Activated CD4-positive, alpha-beta T cell treated with anti-CD3 and anti-CD28 coated beads, Interleukin-10, Interleukin-2, amounts not matched to agents 100 ng/mL and 50 ng/mL, durations not matched to agents 16 hours and 8 hours (primary cell): ENCODE measurements at places on chromosomes 5 and 9.
A peak's percentile ranks its signal among the peaks of the same experiment; 100 is the strongest.

DNA sequence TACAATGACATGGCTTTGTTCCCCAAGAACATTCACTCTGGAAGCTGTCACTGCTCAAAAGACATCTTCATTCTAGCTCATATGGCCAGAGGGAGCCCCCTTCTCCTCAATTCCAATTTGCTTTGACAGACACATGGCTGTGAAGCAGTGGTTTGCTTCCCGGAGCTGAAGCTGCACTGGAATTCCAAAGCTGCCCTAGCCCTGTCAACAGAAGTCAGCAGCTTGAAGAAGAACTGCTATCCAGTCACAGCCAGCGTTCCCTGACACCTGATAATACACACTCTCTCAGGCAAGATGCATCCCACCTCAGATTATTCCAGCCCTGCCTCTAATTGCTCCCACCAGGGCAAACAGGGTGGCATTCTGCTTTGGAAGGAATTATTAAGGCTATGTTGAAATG lies 93.7 kb downstream of the SEMA5A start:
- DNase-seq = no peak

- DNase-seq = no peak
Measured at GRCh38 chr5:77168161-77168878, 42.2 kb upstream of the PDE8B start.

- DNase-seq = peak; percentile 36
Measured at GRCh38 chr5:31232273-31232888, 38.9 kb downstream of the CDH6 start.

DNA sequence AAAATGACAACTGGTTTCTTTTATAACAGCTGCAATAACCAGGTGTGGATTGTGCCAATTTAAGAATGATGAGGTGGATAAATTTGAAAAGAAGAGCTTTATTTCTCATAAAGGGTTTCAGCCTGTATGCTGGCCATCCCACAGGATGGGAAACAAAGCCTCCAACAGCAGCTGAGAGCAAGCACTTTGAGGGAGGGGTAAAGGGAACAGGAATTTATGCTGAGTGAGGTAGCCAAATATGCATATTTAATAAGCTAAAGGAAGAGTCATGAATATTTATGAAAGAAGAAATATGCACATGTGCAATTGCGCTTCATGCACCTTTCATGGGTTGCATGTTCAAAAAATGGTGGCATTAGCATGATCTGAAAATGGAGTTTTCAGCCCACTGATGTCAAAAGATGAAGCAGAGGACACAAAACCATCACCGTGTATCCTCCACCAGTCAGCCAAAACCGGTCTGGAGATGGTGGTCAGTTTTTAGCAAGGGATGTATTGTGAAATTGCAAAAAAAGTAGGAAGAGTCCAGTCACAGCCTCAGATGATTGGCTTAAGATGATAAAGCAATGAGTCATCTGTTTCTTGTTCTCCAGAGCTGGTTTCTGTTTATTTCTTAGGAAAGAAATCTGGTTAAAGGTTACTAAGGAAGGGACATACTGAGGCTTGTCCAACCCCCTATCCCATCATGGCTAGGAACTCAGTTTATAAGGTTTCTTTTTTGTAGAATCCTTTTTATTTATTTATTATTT lies 47.9 kb downstream of the DEPDC1B start:
- no peak for DNase-seq

DNA sequence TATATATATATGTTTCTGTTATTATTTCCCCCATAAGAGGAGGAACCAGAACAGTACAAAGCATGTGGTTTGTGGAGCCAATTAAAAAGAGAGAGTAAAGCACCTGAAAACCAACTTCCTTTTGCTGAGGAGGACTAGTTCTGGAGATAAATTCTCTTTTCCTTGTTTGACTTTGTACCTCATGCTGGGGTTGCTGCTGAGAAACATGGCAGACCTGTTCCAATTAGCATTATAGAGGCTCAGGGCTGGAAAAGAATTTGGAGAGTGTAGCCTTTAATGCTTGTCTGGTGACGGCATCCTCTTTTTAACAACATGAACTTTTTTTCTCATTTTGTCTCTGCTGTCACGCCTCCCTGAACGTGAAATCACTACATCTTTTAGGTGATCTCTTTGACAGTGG lies 32.8 kb upstream of the NMUR2 start:
- DNase-seq = no peak

DNA sequence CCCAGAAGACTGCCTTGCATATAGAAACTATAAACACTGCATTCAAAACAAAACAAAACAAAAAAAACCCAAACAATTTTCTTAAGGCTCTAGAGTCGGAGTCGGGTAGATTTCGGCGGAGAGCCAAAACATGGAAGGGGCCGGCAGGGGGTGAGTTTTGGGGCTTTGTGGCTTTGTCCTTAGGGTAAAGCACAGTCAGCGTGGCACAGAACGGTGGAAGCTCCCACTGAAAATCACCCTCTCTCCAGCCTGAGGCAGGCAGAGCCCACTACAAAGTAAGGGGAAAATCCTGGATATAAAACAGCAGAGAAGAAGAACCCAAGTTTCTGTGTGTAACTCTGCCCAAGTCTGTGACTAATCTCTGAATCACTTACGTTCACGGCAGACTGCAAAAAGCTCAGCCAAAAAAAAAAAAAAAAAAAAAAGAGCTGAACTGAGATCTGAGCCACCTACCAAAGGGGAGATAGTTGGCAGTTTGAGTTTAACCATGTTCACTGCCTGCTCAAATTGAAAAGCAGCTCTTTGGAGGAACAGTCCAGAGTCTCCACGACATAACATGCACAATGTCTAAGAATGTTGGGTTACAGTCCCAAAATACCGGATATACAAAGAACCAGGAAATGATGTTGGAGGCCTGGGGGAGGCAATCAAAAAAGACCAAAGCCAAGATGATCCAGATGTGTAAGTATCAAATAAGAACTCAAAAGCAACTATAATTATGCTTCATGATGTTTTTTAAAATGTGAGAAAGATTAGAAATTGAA lies 26.6 kb upstream of the OR2K2 start:
- DNase-seq = peak; percentile 2

DNA sequence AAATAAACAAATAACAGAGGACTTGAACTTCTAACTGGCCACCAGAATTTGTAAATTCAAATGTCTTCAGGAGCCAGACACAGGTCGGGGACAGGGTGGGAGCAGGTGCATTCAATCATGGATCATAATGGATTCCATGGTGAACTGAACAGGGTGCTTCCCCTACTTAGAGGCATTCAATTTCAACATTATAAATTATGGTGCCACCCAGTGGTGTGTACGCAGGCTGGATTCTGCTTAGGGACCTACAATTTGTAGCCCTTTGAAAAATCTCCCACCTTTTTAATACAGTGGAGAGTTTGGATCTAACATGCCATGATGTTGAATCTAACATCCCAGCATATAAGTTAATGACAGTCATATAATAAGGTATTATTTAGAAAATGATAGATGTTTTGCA lies 22.3 kb downstream of the KLF9 start:
- no peak for DNase-seq

- DNase-seq = no peak
Measured at GRCh38 chr9:138080979-138081378, 203.4 kb downstream of the CACNA1B start.

DNA sequence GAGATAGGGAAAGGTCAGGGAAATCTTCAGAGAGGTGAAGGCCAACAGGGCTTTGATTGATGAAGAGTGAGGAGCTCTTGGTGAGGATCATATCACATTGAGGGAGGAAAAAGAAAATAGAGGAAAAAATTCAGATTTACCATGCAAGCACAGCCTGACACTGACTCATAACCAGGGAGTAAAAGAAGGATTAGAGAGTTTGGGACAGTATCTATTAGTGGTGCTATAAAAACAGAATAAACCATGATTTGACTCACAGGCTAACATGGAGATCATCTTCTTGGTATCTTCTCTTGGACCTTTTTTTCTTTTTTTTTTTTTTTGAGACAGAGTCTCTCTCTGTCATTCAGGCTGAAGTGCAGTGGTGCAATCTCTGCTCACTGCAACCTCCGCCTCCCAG lies 44.4 kb downstream of the MUSK start:
- DNase-seq = no peak

DNA sequence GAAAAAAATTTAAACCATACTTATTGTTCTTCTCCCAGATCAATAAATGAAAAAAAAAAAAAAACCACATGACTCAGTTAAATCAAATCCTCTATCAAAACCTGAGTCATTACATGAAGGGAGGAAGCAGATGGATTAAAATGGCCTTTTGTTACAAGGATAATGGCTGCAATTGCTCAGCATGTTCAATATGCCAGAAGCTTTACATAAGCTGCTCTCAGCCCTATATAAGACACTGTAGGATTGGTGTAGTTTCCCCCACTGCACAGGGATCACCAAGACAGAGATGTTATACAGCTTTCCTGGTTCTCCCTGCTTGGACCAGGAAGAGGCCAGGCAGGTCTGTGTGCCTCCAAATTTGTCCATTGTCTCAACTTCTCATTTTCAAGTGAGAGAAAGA lies 101.6 kb upstream of the MAP1B start:
- DNase-seq = no peak

DNA sequence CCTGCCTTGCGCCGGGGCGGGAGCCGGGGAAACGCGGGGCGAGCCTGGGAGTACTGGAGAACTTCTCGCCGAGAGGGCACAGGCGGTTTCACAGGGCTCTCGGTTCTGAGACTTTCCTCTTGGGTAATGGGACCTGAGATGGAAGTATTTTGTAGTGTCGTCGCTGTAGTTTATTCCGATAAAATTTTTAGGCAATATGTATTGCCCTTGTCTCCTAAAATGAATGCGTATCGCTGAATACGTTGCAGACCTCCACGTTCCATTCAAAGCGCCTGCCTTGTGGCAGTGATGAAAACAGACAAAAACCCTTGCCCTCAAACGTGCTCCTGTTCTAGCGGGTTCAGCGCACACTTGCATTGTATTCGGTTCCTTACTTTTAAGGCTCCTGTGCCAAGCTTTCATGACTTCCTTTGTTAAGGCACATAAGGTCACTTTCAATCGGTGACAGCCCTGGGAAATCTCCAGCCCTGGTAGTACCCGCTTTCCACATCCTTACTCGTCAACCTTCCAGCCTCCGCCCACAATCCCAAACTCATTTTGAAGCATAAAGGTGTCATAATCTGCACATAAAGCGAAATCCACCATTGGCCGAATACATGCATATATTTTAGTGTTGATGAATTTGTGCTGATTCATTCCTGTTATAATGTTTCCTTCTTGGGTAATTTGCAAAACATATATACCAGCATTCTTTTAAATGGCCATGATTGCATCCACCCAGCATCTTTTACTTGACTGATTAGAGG lies 694 bp downstream of the RMI1 start:
- DNase-seq = peak; percentile 56

DNA sequence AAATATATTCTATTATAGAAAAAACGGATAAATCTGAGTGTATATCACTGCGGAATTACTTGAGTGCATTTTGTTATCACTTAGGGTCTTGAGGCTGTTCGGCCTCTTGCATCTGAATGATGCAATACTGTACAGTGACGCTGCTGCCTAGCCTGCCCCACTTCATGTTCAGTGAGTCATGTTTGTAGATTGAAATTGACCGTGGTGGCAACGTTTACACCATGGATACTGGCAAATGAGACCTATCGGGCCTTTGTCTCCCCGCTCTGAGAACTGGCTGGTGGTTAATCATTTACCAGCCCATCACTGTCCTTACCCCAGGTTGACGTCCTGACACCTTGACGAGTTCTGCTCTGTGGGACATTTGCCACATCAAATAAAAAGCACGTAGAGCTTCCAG lies 510.1 kb upstream of the ADAMTS16 start:
- DNase-seq = no peak

GRCh38 chr9:137411645-137412380 lies 11.1 kb downstream of the EXD3 start:
- DNase-seq = peak; percentile 71

DNA sequence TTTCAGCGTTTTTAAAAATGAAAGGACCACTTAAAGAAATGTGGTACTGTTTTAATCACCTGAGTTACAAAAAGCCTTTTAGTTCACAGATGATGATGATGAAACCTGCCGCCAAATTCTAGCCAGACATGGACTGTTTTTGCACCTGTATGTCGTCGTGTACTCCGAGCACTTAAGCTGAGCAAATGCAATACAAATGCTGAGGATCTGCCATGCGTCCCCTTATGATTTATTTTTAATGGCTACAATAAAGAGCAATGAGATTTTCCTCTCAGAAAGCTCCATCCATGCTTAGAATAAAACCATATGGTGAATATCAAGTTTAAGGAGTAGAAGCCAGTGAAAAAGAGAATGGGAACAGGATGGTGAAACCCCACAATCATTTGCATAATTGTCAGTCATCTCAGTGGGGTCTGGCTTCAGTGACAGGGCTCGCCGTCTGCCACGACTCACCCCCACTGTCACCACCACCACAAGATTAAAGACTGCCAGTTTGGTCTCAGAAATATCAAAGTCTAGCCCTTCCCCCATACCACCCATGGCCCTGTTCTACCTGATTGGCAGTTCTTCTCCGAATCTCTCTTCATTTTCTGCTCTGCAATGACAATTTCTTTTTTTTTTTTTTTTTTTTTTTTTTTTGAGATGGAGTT lies 159.9 kb downstream of the GOLPH3 start:
- no peak for DNase-seq

- no peak for DNase-seq
Measured at GRCh38 chr5:173785400-173785799, 102.7 kb upstream of the CPEB4 start.

- no peak for DNase-seq
Measured at GRCh38 chr9:4413856-4414255, 76.4 kb upstream of the SLC1A1 start.

GRCh38 chr5:146758938-146759337 lies 119.6 kb downstream of the PPP2R2B start:
- DNase-seq = no peak

DNA sequence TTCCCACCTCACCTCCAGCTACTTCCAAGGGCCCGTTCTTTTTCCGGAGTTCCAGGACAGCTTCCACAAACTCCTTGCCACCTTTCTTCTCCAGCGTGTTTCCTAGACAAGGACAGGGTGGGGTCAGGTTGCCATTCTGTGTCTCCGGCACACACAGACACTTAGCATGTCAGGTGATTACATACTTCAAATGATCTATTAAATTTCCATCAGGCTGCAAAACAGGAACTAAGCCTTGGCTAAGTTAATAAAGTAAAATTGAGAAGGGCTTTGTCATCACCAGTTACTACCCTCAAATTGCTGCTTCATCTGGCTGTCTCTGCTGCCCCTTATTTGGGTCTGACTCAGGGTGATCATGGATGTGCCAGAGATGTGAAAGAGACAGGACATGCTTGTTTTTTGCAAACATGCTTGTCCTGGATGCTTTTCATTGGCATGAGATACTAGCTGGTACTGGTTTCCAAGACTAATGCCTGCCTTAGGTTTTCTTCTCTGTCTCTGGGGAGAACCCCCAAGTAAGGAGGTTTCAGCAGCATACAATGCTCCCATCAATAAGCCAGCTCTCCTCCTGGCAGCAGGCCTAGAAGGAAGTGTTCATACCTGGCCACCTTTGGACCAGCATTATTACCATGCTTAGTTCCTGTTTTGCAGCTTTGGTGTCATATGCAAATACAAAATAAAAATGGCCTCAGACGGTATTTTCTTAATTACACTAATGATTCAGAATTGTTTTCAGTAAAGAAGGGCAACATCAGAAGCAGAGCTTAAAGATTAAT lies 52.9 kb downstream of the MACROH2A1 start:
- no peak for DNase-seq

DNA sequence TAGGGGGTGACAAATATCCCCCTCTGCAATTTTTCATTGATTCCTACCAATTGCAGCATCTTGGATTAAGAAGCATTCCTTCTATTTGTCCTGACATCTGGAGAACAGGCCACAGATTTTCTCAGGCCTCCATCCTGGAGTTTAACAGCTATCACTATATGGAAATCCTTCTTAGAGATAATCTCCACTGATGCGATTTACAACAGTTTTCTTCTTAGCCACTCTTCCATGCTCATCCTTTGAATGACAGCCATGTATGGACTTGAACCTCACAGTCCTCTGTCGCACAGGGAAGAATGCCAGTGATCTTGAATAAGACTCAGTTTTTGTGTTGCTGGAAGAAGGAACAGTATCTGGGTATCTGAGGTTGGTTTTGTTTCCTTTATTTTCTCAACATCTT lies 73.2 kb downstream of the PGM5 start:
- no peak for DNase-seq
